SK-N-MC (cell line): ENCODE measurements at places on chromosomes 7 and 10.

DNA sequence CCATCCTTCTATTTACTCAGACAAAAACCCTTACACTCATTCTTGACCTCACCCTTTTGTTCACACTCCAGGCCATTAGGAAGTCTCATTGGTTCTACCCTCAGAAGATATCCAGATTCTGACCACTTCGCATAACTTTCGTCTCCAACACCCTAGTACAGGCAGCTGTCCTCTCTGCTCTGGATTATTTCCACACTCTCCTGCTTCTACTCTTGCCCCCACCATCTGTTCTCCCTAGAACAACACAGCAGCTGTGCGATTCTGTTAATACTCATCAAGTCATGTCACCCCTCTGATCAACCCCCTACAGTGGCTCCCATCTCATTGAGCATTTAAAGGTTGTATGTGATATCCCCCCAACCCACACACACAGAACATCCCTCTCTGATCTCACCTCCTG is 15.5 kb upstream of the TRIL start:
- no peak for DNase-seq

DNA sequence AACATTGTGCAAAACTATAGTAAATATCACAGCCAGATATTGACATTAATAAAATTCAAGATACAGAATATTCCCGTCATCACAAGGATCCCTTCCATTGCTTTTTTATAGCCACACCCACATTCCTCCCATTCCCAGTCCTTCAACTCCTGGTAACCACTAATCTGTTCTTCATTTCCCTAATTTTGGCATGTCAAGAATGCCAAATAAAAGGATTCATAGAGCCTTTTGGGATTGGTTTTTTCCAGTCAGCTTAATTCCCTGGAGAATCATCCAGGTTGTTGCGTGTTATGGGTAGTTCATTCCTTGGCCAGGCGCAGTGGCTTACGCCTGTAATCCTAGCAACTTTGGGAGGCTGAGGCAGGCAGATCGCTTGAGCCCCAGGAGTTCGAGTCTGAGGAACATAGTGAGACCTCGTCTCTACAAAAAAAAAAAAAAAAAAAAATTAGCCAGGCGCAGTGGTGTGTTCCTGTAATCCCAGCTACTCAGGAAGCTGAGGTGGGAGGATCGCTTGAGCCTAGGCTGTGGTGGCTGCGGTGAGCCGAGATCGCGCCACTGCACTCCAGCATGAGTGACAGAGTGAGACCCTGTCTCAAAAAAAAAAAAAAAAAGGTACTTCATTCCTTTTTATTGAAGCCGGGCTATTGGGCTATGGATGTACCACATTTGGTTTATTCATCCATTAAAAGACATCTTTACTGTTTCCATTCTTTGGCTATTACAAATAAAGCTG is 2.7 kb downstream of the OGDH start:
- DNase-seq = no peak

- no peak for DNase-seq
These were observed 2.4 kb upstream of the MEOX2 start for GRCh38 chr7:15688911-15689310.

DNA sequence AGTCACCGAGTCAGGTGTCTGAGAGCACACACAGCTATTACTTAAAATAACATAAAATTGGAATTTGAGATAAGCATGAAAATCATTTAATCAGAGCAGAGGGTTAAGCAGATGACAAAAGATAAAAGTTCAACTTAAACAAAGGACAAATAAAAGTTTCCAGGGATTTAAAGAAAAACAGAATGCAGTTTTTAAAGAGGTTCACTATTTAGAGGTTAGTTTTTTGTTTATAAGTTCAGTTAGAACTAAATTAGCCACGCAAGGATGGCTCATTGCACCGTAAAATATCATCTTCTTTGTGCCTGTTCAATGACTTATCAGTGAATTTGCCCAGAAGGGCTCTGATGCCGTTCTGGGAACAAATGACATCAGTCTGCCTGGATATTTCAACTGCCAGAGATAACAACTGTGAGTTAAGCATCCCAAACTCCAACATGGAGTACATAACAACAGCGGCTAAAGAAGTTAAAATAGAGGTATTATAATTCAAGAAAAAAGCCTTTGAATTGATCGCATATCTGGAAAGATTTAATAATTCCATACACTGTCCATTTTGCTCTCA is 107.8 kb downstream of the ANK3 start:
- no peak for DNase-seq
